ENCODE measurements at places on chromosomes 7 and 10.

- DNase-seq = no peak
These were observed 15.2 kb downstream of the SLC29A3 start for GRCh38 chr10:71334221-71334791.

DNA sequence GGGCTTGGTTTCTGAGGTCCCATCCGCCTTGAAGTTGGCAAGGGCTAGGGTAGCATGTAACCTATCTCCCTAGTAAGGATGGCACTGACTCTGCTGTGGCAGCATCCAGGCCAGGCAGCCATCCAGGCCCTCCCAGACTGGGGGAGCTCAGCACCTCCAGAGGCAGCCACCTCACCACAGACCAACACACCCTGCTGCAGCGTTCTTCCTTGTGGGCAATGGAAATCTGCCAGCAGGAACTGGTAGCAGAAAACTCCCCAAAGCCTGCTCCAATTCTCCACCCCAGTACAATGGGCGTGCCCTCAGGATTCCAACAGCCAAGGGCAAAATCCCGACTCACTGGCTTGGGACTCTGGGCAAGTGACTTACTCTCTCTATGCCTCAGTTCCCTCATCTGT lies 27.5 kb downstream of the DLG5 start:
- no peak for DNase-seq

DNA sequence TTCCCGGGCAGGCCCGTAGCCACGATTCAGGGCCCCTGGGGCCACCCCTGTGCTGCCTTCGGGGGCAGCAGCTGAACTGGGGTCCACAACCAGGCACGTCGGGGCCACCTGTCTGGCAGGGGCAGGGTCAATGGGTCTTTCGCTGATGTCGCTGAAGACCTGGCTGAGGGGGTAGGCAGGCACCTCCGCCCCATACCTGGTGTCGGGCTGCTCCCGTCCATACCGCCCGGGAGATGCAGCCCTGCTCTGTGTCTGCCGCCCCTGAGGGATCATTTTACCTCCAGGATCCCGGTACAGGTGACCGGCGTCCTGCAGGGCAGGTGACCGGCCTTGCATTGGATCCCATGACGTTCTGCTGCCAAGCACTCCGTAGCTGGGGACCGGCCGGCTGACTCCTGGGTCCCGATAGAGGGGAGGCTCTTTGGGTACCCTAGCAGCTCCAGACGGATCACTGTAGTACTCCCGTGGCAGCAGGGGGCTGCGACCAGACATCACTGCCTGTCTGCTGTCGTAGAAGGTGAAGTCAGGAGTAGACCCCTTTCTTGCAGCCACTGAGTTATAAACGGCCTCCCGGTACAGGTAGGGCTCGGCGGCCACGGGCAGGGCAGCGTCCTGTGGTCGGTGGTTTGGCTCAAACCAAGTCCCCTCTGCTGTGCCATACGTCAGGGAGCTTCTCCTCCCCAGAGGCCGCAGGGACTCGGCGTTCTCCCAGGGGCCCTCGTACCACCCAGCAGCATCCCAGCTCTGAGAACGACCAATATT lies 85.2 kb downstream of the ZRANB1 start:
- DNase-seq = no peak

- no peak for DNase-seq
These were observed 81.9 kb upstream of the TRIL start for GRCh38 chr7:29039821-29040578.

- no peak for DNase-seq
These were observed 40.0 kb downstream of the MINPP1 start for GRCh38 chr10:87544721-87545120.

- DNase-seq = no peak
These were observed 169.9 kb downstream of the KCND2 start for GRCh38 chr7:120442838-120443237.

GRCh38 chr10:92149261-92149660 lies 141.6 kb downstream of the CPEB3 start:
- no peak for DNase-seq

DNA sequence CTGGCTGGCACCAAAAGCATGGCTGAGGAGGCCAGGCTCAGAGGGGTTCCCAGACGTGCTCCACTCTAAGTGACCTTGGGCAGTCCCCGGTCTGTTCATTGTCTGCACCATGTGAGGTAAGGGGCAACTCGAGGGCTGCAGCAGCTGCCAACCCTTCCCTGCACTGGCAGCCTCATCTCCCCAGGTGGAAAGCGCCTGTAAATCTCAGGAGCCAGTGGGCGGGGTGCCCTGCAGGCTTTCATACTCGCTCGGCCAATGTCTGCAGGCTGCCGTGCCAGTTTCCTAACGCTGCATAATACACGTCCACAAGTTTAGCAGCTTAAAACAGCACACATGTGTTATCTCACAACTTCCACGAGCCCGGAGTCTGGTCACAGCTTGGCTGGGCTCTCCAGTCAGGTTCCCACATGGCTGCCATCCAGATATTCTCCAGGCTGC lies 12.6 kb upstream of the GDF10 start:
- no peak for DNase-seq

GRCh38 chr7:148261996-148262688 lies 328.4 kb upstream of the C7orf33 start:
- DNase-seq = no peak

Measured in NCI-H1436 (cell line).